ENCODE measurements at places on chromosomes 4 and X.

GRCh38 chrX:114976292-114976691 is 41.1 kb downstream of the IL13RA2 start:
- no peak for DNase-seq

- no peak for DNase-seq
Measured at GRCh38 chrX:8005678-8006347, 78.6 kb upstream of the PNPLA4 start.

- DNase-seq: no peak
Measured at GRCh38 chr4:40493160-40493559, 136.5 kb downstream of the RBM47 start.

DNA sequence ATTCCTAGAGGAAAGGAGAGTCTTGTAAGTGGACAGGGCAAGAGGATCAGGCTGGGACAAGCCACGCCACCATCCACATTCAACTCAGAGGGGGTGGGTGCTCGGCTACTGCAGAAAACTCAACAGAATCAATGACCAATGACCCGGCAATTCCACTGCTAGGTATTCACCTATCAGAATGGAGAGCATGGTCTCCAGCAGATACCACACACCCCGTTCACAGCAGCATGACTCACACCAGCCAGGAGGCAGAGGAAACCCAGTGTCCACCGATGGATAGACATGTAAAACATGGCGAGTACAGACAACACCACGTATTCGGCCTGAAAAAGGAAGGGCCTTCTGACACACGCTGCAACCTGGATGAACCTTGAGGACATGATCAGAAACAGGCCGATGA is 175.9 kb downstream of the AFAP1 start:
- no peak for DNase-seq

DNA sequence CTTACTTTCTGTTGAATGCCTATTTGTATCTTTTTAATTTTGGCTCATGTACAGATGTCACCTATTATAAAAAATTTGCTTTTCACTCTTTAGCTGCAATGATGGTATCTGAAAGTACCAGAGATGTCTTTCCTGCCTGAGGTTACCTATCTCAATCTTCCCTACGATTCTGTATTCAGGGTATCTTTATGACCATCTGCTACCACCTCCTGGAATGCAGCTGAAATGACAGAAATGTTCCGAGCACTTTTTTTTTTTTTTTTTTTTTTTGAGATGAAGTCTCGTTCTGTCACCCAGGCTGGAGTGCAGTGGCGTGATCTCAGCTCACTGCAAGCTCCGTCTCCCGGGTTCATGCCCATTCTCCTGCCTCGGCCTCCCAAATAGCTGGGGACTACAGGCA is 136.4 kb downstream of the REPS2 start:
- no peak for DNase-seq

- DNase-seq: no peak
Measured at GRCh38 chr4:184534511-184535391, 60.4 kb upstream of the IRF2 start.

GRCh38 chr4:85018983-85019382 is 52.5 kb upstream of the WDFY3 start:
- no peak for DNase-seq

- DNase-seq: no peak
Measured at GRCh38 chrX:118632862-118633261, 94.5 kb upstream of the IL13RA1 start.
